Type B pancreatic cell (in vitro differentiated cells): ENCODE measurements at places on chromosomes 3 and 15. TPM values are rescaled to one million over a fixed set of nuclear protein-coding genes. Genes with fewer than 3 reads are reported as not detected.

Gene UTS2B
- 0.58 TPM in 1 of 2 replicates, not detected in the other for total RNA-seq

Gene NSMCE3
- 6.1 and 8.2 TPM in 2 replicates for total RNA-seq

Gene ECE2
- total RNA-seq: not detected in 2 replicates

DNA sequence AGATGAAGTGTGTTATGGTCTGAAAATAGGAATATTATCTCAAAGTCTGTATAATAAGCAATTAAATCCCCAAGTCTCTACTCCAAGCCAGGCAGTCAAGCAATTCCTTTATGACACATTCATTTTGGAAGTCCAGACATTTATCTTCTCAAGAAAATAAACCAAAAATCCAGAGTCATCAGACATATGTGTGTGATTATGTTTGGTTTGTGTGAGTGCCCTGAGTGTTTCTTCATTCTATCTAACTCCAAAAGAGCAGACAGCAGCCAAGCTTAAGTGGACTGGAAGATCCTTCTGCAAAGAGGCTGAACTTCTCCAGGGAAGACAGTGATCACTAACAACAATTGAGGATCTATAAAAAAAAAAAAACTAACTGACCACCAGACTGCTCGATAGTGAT is 239.8 kb downstream of the STAG1 start:
- no peak for DNase-seq

Gene ROPN1
- total RNA-seq: not detected in 2 replicates

DNA sequence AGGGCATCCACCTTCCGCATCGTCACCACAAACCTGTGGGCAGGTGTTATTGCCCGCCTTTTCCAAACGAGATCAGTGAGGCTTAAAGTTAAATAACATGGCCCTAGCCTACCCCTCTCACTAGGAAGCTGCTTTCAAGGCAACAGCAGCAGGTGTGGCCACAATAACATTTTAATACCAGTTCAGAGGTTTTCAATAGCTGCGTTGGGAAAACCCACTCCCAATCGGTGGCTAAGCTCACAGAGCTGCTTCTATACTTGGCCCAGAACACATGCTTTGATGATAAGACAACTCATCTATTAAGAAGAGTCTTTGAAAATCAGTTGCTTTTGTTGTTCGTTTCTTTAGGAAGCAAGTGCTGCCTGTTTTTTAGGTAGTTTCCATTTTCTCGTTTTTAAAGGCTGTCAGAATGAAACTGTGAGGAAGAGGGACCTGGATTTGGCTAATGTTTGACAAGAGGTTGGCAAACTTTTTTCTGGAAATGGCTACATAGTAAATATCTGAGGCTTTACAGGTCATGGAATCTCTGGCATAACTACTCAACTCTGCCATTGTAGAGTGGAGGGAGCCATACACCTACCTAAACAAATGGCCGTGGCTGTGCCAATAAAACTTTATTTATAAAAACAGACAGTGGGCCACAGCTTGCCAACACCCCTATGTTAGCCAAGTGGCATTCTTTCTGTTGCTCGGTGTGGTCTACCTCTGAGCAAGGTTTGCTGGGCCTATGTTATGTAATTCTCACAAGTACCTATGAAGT is 179.6 kb downstream of the FEZF2 start:
- DNase-seq: no peak

GRCh38 chr3:100097919-100098783 is 16.1 kb downstream of the FILIP1L start:
- no peak for DNase-seq

DNA sequence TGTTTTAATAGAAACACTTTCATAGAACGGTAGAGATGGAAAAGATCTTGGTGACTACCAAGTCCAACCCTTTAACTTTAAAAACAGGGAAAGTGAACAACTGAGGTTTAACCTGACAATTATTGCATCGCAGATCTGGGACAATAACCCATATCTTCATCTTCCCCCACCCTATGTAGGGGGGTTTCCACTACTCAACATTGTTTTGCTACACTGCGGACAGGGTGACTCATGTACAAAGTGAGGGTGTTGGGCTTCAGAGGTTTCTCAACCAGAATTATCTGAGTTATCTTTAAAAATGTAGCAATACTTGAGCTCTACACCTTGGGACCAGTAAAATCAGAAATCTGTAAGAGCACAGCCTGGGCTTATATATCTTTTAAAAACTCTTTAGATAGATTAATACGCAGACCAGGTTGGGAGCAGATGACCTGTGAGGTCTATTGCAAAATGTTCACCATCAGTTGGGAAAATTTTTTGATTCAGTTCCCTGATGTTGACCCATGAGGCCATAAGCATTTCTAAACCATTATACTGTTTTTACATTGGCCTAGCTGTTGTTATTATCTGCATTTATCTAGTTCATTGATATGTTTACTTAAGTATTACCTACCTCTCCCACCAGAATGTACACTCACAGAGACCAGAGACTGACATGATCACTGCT is 103.6 kb upstream of the ICE2 start:
- no peak for DNase-seq

Gene OIP5
- total RNA-seq: 7.3 and 15.8 TPM in 2 replicates

Gene CCR3
- total RNA-seq: 0.14 TPM in 1 of 2 replicates, not detected in the other

DNA sequence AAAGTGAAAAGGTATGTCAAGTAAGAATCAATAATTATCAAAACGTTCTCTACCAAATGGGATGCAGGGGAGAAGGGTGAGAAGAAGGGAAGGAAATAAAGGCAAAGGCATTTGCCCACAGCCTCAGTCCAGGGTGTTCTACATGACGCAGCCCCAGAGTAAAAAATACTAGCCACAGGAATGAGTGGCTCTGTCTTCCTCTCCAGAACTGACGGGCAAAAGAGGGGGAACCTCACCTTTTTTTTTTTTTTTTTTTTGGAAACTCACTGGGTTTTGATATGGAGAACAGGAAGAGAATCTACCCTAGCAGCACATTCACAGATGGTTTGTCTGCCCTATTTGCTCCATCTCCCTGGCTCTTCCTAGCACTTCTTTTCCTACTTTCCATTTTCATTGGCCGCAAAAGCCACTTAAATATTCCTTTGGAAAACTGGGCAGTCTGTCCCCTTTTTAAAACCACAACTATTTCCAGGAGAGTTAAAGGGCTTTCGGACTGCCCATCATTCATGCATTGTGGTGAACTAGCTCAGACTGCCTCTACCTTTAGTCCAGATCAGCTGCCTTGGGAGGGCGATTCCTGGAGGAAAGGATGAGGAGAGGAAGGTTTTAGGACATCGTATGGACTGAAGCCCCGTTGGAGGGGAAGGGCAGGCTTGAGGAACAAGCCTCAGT is 28.2 kb downstream of the B3GNT5 start:
- no peak for DNase-seq
